ENCODE measurements at places on chromosomes 2 and 18.
A peak's percentile ranks its signal among the peaks of the same experiment; 100 is the strongest.

DNA sequence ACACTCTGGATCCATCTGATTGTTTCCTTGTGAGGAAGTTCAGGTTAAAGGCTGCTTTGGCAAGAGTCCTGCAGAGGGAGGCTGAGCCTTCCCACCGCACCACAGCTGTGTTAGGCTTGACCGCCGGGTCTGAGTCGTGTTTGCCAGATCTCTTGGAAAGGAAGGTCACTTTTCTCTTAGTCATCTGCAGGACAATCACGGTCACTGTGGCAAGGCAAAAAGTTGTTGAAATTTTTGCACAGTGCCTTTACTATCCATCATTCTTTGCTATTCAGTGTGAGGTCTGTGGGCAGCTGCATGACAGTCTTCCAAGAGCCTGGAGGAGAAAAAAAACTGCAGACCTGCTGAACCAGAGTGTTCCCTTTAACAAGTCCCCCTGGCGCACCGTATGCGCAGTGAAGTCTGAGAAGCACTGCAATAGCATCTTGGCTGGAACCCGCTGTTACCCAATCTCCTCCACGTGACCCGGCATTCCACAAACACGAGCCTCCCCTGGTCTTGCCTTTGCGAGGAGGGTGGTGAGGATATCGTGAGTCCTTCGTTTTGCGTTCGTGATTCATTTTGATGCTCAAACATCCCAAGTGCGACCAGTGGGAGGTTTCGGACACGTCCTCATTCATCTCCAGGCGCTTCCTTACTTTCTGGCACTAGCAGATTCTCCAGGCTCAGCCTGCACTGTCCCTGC lies 23.0 kb downstream of the BIN1 start:
- no peak for DNase-seq

GRCh38 chr2:24021122-24021998 lies 11.5 kb downstream of the MFSD2B start:
- DNase-seq, result no peak

DNA sequence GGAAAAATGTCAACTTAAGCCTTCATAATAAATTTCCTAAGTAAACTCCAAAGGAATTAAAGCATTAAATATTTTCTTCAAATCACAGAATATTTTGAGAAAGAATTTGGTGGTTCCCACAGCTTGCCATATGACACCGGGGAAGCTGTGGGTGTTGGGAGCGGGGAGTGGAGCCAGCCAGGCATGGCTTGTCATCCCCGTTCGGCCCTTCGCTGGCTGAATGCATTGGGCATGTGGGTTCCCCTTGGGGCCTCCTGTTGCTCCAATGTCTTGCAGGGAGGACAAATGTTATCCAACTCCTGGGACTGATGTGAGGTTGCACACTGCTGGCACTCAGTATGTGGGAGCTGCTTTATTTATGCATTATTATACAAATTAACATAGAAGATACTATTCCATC lies 18.6 kb downstream of the NGEF start:
- DNase-seq, result no peak

GRCh38 chr2:195356920-195357440 lies 300.0 kb upstream of the SLC39A10 start:
- no peak for DNase-seq

GRCh38 chr18:48933578-48934414 lies 17.0 kb downstream of the SMAD7 start:
- no peak for DNase-seq

GRCh38 chr2:152280780-152281179 lies 54.2 kb upstream of the FMNL2 start:
- no peak for DNase-seq

- no peak for DNase-seq
These were observed 376.6 kb downstream of the PTH2R start for GRCh38 chr2:208783184-208783583.

GRCh38 chr2:218782528-218782844 lies 539 bp downstream of the CYP27A1 start:
- DNase-seq, result no peak

DNA sequence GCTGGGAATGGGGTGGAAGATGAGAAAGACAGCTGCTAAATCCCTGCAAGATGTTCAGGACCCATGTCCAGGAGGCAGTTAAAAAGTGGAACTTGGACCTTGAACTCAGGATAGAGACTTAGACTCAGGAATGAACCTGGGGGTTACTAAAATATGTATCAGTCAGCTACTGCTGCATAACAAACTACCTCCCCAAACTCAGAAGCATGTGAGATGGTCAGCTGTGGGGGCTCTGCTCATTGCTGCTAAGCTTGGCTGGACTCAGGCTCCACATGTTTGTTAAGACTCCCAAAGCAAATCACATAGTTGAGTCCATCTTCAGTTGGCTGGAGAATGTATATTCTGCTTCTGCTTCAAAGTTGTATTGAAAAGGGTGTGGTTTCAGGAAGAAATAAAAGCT lies 61.4 kb upstream of the COPS8 start:
- DNase-seq, result no peak

DNA sequence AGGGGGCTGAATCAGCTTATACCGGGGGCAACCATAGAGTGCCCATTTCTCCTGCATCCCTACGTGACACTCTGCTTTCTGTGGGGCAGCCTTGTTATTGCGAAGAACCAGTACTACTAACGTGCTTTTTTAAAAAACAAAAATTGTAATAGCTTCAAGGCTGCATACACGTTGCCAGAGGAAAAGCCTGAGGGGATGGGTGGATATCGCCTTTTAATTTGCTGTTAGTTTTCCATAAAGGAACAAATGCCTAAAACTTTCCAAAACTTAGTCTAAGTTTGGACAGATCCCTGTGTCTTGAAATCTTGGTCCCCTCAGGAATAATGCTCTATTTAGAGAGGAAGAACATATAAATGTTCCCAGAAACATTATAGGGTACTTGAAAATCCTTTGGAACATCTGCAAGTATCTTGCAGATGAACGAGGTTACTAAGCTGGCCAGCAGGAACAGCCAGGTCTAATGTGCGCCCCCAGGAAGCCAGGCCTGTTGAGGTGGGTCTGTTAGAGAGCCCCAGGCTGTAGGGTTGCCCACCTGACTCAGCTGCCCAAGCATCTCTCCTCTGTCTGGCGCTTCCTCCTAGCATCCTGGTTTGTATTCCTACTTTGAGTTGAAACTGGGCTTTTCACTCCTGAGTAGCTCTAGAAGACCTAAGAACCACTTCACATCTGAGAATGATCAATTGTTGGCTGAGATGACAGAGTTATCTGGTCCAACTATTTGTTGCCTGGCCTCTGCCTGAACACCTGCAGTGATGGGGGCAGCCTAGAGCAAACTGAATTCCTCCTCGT lies 96.9 kb downstream of the TGOLN2 start:
- no peak for DNase-seq

- DNase-seq, result no peak
These were observed 61.7 kb upstream of the ZNF532 start for GRCh38 chr18:58802959-58803358.

DNA sequence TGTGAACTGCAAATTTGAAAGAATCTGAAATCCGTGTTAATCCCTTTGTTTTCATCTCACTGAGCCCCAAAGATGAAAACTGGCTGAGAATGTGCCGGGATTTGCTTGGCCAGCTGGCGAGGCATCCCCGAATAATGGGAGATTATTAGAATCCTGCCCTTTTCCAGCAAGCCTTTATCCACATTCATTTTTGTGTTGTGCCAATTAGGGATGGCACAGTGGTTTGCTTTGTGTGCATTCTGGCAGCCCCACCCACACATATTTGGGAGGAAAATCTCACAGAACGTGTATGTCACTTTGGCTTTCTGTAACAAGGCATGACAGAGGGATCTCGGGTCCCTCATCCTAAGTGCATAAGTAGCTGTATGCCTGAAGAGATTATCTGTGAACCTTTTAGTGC lies 405.8 kb upstream of the FAM98A start:
- no peak for DNase-seq

GRCh38 chr2:100767224-100767653 lies 52.7 kb upstream of the NPAS2 start:
- no peak for DNase-seq

- no peak for DNase-seq
These were observed 198.2 kb downstream of the PARD3B start for GRCh38 chr2:204743393-204743960.

DNA sequence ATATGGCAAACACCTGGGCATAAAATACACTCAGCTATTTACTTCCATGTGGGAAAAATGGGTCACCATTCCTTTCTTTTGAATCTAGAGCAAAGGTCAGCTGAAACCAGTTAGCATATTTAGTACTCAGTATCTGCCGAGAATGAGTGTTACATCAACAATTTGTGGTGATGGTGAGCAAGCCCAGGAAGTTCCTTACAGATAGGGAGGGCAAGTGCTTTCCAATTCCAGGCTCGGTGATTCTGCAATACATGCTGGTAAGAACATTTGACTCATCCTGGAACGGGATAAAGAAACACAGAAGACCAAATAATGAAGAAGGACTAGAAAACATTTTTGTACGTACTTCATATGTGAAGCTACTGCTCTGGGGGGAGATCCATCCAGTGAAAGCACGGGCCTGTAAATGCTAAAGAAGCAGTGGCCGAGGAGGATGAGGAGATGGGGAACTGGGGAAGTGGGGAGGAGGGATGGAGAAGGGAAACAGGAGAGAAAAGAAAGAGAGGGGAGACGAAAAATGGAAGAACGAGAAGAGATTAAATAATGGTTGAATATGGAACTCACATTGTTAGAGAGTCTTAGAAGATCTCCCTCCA lies 251.9 kb downstream of the TTC32 start:
- DNase-seq, result no peak

DNA sequence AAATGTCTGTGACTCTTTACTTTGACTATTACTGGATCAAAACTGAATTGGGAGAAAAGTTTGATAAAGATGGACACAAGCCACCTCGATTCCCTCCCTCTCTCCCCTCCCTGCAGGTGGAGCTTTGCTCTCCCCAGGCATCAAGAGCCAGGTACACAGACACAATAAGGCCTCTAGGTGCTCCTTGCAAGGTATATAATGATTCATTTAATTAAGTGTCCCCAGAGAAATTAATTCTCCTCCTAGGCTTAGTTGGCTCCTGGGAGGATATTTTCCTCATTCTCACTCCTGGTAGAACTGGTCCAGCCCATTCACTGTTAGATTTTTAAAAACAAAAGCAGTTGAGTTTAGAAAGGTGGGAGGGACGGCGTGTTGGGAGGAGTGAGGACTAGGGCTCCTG lies 352.4 kb upstream of the SMIM21 start:
- no peak for DNase-seq

DNA sequence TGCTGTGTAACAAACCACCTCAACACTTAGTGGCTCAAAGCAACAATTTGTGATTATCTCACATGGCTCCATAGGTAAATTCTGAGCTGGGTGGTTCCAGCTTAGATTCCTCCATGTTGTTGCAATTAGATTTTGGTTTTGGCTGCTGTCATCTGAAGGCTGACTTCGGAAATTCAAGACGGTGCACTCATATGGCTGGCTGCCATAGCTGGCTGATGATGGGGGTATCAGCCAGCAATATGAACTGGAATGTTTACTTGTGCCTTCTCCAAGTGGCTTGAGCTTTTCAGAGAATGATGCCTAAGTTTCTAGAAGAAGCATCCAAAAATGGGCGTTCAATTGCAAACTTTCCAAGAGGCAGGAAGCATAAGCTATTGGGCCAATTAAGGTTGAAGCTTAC lies 213.1 kb downstream of the GCA start:
- DNase-seq, result no peak

DNA sequence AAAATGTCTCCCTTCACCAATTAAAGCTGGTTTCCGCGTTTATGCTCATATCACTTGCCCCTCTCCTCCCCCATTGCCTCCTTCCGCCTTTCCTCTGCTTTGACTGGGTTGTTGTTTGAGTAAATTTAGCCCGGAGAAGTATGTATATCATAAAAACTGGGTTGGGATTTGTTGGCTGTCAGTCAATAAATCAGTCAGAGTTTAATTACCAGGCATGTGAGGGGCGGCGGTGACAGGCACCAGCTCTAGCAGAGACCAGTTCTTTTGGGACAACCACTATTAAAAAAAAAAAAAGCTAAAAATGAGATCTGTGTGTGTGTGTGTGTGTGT lies 382.4 kb upstream of the SMIM21 start:
- no peak for DNase-seq

GRCh38 chr2:196925768-196926561 lies 542 bp downstream of the PGAP1 start:
- DNase-seq, result no peak

- no peak for DNase-seq
These were observed 490.2 kb upstream of the KLHL29 start for GRCh38 chr2:22894761-22895160.

- no peak for DNase-seq
These were observed 16.1 kb downstream of the TMEM127 start for GRCh38 chr2:96249654-96250053.

DNA sequence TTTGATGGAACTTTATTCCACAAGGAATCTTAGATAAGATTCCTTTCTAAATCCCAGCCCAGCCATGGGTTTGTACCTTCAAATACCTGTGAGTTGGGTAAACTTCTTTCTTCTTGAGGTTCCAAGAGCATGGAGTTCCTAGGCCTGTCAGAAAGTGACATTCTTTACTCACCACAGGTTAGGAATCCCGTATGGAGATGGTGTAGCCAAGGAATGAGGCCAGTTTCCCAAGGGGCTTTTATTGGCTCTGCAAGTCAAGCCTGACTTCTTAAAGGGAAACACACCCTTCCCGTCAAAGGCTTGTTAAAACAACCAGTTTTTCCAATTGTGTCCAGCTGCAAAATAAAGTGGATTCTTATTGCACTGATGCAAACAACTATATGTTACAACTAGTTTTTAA lies 45.8 kb downstream of the STK17B start:
- DNase-seq, result no peak

GRCh38 chr2:190781604-190782198 lies 98.9 kb upstream of the GLS start:
- DNase-seq, result peak; percentile 8

DNA sequence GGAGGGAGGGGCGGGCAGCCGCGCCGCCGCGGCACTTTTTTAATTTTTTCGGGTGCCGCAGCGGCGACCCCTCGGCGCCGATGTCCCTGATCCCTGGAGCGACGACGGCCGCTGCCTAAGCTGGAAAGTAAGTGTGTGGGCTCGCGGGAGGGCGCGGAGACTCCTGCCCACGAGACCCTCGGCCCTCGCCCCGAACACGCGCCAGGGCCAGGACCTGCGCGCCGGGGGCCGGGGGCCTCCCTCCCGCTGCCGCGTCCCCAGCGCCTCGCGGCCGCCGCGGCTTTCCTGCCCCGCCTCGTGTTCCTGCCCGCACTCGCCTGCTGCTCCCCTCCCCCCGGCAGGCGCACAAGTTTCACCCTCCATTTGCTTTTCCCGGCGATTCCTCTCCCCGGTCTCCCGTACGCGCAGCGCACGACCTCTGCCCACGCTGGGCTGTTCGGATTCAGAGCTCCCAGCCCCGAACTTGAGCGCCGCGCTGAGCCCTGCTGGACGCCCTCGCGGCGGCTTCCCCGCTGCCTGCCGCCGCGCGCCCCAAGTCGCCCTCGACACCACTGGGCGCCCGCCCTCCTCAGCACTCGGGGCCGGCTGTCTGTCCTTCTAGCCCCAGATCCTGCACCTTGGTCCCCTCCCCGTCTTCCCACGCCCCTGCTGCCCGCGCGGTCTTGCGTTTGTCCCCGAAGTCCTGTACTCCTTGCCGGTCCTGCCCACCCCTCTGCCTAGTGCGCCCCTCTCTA lies 507 bp downstream of the PKP4 start:
- DNase-seq, result peak; percentile 14

DNA sequence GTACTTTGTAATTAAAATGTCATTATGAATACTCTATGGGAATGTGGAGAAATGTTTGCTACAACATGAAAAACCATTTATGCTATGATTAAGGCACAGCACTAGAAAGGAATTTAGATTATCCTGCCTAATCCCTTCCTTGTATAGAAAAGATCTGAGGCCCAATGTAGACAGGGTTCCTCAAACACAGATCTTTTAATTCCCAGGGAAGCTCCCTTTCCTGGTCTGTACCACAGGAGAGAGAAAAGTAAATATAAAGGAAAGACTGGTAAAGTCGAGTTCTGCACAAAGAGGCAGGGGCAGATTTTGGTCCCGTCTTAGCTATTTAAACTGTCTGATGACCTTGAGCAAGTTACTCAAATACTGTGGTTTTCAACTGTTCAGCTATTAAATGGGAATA lies 84.7 kb downstream of the ICA1L start:
- DNase-seq, result no peak

Data from stimulated activated CD4-positive, alpha-beta T cell treated with anti-CD3 and anti-CD28 coated beads, Interleukin-1b, Interleukin-23, amount 100 ng/mL, for 1 hour (primary cell).